ENCODE measurements at places on chromosomes 12 and 14.

GRCh38 chr14:100713705-100714104, 13.0 kb upstream of the DLK1 start:
- DNase-seq = no peak

DNA sequence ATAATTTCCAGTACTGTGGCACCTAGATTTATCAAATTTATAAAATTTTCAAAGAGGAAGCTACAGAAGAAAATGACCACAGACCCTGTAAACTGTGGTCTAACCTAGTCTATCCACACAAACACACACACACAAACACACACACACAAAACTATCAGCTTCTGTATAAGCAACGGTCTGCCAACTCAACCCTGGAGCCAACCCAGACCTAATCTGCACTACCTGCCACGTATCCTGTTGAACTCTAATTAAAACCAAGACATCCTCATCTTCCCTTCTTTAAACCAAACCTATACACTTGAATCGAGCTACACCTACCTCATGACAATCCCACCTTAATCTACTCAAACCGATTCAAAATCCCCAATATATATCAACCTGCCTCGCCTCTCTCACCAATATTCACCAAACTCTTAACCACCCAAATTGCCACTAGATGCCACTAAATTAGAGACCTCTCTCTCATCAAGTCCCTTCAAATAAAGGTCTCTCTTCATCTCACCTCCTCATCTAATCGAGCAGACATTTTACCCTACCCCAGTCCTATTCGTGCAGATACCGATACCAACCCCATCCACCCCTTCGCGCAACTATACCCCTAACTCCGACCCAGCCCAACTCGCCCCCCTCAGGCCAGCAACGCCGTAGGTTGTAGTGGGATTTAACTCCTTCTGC, 808 bp downstream of the ACIN1 start:
- DNase-seq = no peak

GRCh38 chr12:123131879-123132402, 18.9 kb downstream of the PITPNM2 start:
- peak; percentile 18 for DNase-seq

- DNase-seq = no peak
Measured at GRCh38 chr14:25048170-25049016, 1.6 kb downstream of the STXBP6 start.
